Posterior vena cava (tissue), 2 donors: ENCODE measurements at places on chromosomes 6 and 20.
A peak's percentile ranks its signal among the peaks of the same experiment; 100 is the strongest.

DNA sequence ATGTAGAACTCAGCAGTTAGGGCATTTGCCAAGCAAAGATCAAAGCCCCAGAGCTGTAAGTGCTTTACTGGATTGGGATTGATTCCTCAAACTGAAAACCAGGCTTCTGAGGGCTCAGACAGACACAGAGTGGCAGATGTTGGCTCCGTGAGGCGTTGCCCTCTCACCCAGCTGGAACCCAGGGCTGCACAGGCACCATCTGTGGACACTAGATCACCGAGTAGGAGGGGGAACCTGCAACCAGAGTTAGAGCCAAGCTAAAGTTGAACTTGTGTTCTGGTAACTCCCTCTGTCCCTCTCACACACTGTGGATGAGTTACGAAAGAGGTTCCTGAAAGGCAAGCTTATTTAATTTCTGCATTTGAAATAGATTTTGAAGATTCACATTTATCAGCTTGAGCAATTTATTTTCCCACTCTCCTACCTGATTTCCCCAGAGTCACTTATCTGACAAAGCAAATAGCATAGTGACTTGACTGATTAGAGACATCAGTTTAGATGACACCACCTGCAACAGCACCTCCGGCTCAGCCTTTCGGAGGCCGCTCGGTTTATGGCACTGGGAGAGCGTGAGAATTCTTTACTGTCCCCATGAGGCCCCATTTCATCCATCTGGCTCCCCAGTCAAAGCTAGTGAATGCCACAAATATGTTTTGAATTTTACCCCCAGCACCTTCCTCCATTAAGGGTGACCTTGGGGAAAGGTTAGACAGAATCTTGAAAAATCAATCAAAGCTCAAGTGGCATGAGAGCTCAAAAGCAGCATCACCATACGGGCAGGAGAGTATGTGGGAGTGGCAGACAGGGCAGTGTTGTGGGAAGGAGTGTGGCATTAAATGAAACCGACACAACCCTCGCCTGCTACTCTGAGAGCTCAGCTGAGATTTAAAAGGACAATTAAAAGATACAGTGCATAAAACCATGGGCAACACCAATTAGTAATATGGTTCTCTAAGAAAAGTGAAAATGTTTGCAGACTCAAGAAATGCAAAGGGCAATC lies 48.5 kb downstream of the RPF2 start:
- no peak for DNase-seq

DNA sequence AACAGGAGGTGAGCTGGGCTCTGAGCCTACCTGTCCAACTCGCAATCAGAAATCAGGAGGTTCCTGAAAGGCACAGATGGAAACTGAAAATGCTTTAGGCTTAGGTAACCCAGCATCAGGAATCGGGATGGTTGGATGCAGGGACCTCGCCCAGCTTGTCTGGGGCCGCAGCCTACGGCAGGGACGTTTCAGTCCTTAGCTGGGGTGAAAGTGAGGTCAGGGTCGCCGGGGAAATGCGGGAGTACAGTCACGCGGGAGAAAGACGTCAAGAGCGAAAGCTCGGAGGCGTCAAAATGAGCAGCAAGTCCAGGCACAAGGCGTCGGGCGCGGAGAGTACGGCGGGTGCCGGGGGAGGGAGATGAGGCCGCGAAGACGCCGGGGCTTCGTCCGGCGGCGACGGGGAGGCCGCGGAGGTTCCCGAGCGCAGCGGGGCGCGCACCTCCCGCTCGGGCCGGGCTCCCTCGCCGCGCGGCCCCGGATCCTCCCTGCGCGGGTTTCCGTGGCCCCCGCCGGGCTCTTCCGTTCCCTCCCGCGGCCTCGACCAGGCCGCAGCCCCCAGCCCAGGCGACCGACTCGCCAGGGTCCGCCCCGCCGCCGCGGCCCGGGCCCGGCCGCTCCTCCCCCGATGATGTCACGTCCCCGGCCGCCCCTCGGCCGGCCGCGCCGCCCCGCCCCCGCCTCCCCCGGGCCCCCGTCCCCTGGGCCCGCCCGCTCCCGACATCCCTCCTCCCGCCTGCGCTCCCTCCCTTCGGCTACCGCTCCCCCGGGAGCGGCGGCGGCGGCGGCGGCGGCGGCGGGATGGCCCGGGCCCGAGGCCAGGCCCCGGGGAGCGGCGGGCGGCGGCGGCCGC lies at the start of gene EBF4:
EBF4 (plus strand) TSS at position 745 of the 850 bp plus-strand sequence. CDS start 866 bp downstream, outside the sequence.
- no peak for DNase-seq

DNA sequence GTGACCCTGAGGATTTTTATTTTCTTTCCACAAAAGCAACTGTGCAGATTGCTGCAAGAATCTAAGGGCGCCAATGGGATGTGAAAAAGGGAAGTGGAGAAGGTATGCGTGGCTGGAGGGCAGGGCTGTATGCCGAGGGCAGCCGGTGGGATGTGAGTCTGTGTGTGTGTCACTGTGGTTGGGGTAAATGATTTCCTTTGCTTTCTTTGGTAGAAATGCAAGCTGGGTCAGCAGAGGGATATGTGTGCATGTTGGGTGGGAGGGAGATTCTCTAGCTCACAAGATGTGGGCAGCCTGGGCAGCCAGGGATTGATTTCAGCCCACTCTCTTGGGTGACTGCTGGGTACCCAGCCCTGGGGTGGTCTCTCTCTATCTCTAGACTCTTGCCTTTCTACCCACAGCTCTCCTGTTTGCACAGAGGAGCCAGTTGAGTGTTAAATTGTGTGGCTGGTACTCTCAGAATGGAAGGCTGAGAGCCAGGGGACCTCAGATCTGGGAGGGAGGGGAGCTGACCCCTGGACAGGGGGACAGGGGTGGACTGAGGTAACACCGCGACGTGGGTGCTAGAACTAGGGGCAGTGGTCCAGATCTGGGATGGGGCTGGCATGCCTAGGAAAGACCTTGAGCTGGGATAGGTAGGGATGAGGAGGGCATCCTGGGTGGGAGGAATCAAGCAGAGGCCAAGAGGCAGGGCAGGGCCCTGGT lies 136.8 kb upstream of the RNF24 start:
- DNase-seq = peak; percentile 78

DNA sequence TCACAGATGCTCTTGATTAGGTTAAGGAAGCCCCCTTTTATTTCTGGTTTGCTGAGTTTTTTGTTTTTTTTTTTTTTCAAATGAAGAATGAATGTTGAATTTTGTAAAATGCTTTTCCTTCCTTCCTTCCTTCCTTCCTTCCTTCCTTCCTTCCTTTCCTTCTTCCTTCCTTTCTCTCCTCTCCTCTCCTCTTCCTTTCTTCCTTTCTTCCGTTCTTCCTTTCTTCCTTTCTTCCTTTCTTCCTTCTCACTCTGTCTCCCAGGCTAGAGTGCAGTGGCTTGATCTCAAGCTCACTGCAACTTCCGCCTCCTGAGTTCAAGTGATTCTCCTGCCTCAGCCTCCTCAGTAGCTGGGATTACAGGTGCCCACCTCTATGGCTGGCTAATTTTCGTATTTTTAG lies 158.2 kb downstream of the ZFAND3 start:
- no peak for DNase-seq

DNA sequence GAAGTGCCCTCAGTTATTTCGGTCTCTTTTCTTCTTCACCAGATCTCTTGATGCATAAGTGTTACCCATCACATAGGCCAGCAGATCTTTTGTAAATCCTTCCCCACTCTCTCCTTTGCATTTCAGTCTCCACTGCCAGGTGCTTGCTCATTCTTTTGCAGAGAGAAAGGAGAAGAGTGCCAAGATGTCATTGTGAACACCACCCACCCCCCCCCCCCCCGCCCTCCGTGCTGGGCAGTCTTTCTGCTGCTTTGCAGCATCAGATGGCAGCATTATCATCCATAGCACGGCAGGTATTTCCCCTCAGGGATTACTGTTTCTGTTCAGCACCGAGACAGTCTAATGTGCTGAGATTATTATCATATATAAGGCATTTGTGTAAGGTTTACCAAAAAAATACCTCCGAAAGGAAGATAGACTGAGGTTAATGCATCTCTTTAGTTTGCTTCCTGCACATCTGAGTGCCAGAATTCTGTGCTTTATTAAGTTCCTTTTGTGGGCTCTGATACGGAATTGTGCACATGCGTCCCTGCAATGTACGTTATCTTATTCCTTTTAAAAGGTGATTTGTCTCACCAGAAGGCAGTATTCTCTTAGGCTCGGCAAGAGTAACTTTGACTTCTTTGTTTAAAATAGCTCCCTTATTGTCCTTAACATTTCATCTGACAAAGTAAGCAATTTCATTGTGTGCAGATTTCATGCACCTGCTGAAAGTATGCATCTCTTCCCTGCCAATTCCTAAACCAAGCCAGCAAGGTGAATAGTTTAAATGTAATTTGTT lies 128.8 kb downstream of the PHACTR1 start:
- DNase-seq = no peak

- no peak for DNase-seq
Measured at GRCh38 chr20:58458342-58459057, 56.7 kb downstream of the APCDD1L start.

- DNase-seq = no peak
Measured at GRCh38 chr6:151482290-151482689, 11.5 kb upstream of the CCDC170 start.

DNA sequence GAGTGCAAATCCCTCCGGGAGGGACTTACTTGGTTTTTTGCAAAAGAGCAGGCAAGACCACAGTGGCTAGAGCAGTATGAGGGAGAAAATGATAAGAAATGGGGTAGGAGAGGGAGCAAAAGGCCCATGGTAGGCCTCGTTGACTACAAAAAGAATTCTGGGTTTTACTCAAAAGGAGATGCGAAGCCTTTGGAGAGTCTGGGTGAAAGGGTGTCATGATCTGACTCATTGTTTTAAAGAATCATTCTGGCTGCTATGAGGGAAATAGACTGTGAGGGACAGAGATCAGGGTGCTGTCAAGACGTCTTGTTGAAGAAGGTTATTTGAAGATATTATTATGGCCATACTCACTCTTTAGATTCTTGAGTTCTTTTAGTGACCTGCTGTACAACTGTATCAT lies 13.0 kb downstream of the TBC1D32 start:
- DNase-seq = no peak

DNA sequence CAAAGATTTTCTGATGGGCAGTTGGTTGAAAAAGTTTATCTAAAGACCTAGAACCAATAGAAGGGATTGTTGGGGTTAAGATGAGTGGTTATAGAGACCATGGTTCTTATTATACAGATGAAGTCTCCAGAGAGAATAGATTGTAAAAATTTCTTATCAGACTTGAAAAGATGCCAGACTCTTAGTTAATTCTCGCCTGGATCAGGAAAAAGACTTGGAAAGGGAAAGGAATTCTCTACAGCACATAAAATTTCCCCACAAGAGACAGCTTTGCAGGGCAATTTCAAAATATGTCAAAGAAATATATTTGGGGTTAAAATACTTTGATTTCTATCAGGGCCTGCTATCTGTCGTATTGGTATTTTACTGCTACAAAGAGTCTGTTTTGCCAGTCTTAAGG lies 582.6 kb downstream of the UTRN start:
- no peak for DNase-seq

DNA sequence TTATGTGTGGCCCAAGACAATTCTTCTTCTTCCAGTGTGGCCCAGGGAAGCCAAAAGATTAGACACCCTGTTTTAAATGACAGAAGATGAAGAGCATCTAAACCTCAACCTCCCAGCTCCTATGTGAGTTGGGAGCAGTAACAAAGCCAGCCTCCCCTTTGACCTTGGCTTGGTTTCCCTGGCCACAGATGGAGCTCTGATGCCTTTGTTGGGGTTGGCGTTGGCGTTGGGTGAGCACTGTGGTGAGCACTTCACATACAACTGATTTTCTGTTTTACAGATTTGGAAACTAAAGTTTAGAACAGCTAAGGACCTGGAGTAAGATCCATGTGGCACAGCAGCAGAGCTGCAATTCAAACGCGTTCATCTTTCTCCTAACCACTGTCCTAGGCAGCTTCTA lies 22.1 kb downstream of the DAAM2 start:
- DNase-seq = no peak

- DNase-seq = no peak
Measured at GRCh38 chr20:9572670-9573069, 58.3 kb downstream of the LAMP5 start.

DNA sequence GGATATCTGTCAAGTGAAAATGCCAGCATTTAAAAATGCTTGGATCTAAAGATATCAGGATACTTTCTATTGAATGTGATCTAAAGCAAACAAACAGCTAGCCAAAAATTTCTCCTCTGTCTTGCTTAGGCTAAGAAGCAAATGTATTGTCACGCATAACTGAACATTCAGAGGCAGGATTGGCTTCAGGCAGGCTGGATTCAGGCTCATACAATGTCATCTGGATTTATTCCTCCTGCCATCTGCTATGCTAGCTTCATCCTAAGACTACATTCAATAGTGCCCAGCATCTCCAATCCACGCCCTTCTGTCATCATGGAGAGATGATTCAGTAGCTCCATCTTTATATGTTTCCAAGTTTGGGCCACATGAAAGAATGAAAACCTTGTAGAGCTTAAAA lies 27.1 kb downstream of the PFDN4 start:
- no peak for DNase-seq

DNA sequence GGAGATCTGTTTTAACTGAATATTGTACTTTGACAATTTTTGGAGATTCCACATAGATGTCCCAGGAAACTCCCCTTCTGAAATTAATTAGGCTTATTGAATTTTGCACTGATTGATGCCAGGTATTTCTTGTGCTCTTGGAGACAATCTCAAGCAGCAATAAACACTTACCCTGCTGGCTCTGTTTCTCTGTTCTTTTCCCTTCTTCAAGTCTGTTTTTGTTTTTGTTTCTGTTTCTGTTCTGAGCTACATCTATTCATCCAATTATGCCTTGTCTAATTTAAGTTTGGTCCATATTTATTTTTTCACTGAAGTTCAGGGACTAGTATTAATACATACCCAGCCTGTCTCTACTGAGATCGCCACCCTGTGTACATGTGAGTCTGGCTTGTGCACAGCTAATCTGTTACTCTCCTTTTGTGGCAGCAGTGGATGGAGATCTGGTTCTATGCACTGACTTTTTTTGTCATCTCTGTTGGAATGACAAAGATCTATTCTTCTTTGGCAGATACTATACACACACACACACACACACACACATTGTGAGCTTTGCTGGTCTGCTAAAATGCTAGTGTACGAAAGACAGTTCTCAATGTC lies 51.9 kb downstream of the IL22RA2 start:
- DNase-seq = no peak

- peak; percentile 86 for DNase-seq
Measured at GRCh38 chr20:13221673-13222318, 722 bp downstream of the ISM1 start.

- no peak for DNase-seq
Measured at GRCh38 chr6:155341130-155341828, 27.0 kb upstream of the TFB1M start.

GRCh38 chr6:30730601-30731435 lies 10.7 kb downstream of the TUBB start:
- peak; percentile 88 for DNase-seq
